ENCODE measurements at places on chromosomes 7 and 10.

DNA sequence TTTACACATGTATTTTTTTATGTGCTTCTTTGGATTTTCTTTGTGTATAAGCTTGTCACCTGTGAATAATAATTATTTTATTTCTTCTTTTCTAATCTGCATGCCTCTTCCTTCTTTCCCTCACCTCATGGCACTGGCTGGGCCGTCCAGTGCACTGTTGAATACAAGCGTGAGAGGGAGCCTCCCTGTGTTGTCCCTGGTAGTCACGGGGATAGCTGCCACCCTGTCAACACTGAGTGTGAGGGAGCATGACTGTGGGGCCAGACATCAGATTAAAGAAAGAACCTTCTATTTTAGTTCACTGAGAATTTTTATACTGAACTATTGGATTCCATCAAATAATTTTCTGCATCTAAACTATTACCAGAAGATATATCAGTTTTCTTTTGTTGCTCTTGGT, 187.9 kb downstream of the CDC14C start:
- no peak for DNase-seq

DNA sequence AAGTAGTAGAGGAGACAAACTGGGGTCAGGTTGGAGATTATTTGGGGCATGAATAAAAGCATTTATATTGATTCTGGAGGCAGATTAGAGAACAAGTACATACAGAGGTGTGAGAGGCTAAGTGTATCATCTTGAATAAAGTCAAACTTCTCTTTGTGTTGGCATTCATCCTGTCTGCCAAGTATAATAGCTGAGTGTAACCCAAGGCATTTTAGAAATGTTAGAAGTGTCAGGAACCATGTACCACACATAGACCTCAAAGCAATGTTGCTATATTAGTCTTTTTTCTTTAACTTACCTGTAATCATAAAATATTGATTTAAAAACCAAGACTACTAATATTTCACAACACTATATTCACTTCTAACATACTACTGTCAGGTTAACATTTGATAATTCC, 56.2 kb upstream of the LRRTM3 start:
- no peak for DNase-seq

DNA sequence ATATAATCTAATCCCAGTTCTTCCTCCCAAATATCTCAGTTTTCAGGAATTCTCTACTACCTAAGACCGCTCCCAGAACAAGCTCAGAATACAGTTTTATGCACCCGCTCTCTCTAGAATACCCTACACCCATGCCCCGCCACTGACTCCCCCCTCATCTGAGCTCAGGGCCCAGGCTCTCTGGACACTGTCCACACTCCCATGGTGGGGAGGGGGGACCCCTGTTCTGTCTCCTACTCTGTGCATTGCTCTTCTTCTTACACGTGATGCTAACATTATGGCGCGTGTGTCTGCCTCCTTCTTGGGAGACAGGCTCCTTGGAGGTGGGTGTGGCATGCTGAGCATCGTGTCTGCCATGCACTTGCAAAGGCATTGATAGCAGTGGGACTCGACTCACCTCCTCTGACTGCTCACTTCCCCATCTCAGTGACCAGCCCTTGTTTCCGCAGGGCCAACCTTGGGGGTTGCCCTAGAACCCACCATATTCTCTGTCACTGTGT, 127.9 kb downstream of the TCERG1L start:
- DNase-seq: no peak

DNA sequence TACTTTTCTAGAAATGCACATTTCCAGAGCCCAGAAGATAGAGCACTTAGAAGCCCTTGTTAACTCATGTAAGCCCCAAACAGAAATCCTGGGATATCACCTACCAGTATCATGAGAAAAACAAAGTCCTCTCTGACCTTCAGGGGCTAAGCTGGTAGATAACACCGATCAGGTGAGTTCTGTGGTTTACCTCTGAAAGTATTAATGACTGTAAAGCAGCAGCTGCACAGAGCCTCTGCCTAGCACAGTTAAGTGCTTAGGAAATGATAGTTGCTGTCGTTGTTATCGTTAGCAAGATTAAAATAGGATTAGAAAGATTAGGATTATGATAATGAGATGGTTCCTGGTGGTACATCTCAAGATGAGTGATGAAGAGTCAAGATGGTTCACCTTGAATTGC, 64.9 kb downstream of the PLXNA4 start:
- DNase-seq: no peak

DNA sequence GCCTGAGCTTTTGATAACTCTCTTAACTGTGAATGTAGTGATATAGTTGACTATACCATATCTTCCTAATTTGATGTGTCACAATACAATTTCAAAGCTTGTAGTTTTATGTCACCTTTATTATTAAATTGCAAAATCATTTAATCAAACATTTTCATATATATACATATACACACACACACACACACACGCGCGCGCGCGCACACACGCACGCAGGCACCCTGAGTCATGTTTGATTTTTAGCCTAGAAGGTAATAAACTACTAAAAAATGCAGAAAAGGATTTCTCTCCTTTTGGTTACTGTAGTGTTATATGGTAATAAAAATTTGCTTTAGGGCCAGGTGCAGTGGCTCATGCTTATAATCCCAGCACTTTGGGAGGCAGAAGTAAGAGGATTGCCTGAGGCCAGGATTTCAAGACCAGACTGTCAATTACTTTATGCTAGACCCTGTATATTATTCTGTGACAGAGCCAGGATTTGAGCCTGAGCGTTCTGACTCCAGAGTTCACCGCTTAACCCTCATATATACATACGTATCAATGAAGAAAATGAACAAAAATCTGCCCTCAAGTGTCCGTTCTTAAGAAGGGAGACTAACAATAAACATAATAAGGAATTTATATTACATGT, 89.6 kb downstream of the PODXL start:
- DNase-seq: no peak

GRCh38 chr7:70994176-70994575, 137.8 kb upstream of the GALNT17 start:
- DNase-seq: no peak

DNA sequence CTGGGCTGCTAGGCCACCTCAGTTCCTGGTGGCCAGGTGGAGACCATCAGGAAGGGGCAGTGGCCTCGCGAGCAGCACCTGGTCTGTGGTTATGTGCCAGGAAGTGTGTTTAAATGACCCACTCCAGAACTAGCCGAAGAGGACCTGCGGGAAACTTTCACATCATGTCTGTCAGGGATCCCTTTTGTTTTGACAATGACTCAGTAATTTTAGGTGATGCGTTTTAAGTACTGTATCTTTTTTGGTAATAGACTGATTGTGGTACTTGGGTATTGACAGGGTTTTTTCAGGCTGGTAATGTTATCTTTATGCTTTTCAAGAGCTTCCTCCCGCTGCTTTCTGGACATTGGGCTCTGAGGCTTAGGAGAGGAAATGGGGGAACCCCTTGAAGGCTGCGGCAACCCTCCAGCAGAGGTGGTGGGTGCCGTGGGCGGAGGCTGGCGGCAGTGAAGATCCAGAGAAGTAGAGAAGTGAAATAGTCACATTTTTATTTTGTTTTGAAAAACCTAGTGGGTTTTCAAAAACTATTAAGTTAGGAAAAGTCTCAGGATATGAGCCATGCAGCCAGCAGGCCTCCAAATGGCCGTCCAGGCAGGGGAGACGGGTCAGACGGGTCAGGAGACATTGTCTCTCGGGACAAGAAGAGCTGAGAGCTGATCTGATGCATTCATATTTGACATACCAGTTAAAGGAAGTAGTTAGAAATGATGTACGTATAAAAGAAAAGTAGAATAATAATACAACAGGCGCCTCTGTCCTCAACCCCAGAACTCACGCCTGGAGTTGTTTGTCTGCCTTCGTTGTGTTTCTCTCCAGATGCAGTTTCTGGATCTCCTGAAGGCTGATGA, 27.7 kb downstream of the PPP2R2D start:
- no peak for DNase-seq

- no peak for DNase-seq
Measured at GRCh38 chr10:71580926-71581325, 138.7 kb downstream of the C10orf105 start.

GRCh38 chr10:69469976-69470375, 18.7 kb downstream of the TSPAN15 start:
- DNase-seq: no peak
